ENCODE measurements at places on chromosomes 2 and 18.

GRCh38 chr2:241903121-241904010 is 33.8 kb downstream of the RTP5 start:
- DNase-seq: no peak

- no peak for DNase-seq
These were observed 290.5 kb upstream of the KYNU start for GRCh38 chr2:142586693-142587580.

DNA sequence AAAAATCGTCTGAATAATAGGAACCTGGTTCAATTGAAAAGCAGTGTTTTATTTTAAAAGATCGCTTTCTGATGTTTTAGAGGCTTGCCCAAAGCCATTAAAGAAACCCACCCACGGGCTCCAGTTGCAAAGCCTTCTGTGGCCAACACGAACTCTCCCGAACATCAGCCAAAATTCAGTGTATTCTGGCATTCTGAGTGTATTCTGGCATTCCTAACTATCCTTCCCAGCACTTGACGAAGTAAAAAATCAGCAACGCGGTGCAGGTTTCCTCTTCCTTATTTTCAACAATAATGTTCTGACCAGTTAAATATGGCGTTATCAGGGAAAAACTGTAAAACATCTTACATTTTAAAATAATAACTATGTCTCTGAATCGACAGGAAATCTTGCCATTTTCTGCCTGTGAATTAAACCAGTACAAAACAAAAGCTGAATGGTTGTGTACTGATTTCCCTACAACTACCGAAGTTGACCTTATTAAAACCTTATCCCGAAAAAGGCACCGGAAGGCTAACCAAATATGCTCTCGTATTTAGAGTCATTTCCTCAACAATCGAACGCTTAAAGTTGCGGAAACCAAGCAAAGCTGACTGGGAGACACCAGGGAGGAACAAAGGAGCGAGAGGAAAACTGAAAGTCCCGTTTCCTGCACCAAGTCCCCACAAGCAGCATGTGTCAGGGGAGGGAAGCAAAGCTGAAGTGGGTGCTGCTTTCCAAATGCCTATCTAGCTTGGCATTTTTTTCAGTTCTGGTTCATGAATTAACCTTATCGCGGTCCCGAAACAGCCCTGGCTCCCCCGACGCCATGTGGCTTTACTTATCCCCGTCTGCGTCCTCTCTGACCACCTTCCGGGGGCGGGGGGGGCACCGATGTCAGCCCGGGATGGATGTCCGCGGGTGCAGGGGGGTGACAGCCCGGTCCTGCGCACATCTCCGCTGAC is 44.3 kb downstream of the ZNF516 start:
- DNase-seq: peak; percentile 16

DNA sequence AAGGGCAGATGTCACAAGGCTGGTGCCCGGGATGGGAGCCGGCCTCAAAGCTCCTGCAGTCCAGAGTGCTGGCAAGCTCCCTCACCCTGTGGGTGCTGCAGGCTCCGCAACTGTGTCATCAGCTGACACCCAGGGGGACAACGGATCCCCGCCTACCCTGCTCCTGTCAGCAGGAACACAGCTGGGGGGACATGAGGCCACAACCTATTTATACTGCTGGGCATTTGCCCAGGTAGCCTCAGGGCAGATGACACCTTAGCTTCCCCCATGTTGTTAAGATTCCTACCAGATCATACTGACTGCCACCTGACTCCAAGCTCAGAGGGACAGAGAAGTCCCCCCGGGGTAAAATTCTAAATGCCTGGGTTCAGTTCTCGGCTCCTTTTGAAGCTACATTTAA is 1.2 kb downstream of the ANKRD23 start:
- no peak for DNase-seq

- no peak for DNase-seq
These were observed 263.8 kb downstream of the HNMT start for GRCh38 chr2:138228101-138228500.

DNA sequence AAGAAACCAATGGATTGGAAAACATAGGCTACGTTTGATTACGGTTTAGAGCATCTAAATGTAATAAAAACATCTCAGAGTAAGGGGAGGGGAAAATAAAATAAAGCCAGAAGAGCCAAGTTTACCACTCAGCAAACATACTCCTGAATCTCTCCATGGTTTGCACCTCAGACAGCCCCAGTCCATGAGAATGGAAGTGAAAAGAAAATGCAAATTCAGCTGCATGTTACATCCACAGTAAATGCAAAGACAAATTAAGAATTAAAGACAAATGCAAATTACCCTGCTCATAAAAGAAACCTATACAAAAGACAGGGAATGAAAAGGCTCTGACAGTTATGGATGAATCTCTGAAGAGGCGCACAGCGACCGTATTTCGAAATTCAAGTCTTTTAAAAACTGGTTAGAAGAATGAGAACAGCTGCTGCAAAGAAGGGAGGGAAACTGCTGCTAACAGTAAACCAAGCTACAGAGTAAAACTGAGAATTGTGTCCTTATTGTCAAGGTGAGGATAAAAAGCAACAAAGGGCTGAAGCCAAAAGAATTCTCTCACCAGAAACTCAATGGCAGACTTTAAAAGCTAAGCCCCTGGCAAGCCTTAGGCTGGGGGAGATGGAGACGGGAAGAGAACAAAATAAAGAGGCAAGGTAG is 197.9 kb upstream of the ACVR2A start:
- DNase-seq: no peak

DNA sequence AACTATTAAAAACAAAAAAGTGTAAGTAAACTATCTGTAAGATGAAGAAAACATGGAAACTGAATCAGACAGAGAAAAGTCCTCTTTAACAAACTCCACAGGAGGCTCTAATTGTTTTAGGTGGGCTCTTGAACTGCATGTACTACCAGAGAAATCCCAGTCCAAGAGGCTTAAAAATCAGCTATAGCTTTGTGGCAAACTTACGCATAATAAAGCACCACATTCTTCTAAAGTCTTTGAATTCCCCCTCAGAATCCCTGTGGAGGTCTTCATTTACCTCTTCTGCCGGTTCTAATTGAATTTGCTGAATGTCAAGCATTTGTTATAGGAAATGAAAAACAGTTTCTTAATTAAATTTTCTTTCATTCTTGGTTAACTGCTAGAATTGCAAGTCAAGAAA is 40.8 kb downstream of the CHN1 start:
- DNase-seq: no peak

DNA sequence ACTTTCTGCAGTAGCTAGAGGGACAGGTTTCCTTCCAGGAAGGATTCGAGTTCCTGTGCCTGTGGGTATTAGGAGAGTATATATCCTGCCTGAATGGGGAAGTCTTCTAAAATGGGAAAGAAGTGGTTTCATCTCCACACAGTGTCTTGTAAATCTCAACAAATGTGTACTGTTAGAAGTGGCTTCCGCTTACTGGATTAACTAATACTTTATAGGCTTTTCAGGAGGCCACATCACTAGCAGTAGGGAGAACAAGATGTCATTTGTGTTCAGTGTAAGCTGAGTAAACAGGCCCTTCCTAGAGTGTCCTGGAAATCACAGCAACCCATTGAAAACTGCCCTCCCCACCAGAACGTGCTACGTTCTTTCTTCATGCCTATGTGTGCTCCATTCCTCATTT is 12.5 kb upstream of the POLR1B start:
- no peak for DNase-seq
